ENCODE measurements at places on chromosomes 12 and 14.

- DNase-seq: no peak
Observed at GRCh38 chr14:37115406-37115805, 57.0 kb downstream of the SLC25A21 start.

- no peak for DNase-seq
Observed at GRCh38 chr14:22668417-22668816, 24.3 kb upstream of the OR6J1 start.

DNA sequence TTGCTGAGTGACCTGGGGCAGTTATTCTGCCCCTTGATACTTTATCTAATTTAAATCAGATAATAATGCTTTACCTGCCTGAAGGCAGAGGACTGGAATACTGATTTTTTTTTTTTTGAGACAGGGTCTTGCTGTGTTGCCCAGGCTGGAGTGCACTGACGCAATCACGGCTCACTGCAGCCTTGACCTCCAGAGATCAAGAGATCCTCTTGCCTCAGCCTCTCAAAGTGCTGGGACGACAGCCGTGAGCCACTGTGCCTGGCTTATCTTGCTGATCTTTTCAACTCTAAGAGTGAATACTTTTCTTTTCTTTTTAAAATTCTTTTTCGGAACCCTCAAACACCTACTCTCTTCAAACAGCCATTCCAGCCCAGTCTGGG is 699 bp upstream of the B4GALNT3 start:
- no peak for DNase-seq

- no peak for DNase-seq
Observed at GRCh38 chr14:34920339-34920738, 45.2 kb upstream of the BAZ1A start.

- DNase-seq: no peak
Observed at GRCh38 chr12:5391653-5392052, 40.3 kb upstream of the NTF3 start.

GRCh38 chr14:50936016-50936340 is 8.3 kb downstream of the PYGL start:
- DNase-seq: no peak

DNA sequence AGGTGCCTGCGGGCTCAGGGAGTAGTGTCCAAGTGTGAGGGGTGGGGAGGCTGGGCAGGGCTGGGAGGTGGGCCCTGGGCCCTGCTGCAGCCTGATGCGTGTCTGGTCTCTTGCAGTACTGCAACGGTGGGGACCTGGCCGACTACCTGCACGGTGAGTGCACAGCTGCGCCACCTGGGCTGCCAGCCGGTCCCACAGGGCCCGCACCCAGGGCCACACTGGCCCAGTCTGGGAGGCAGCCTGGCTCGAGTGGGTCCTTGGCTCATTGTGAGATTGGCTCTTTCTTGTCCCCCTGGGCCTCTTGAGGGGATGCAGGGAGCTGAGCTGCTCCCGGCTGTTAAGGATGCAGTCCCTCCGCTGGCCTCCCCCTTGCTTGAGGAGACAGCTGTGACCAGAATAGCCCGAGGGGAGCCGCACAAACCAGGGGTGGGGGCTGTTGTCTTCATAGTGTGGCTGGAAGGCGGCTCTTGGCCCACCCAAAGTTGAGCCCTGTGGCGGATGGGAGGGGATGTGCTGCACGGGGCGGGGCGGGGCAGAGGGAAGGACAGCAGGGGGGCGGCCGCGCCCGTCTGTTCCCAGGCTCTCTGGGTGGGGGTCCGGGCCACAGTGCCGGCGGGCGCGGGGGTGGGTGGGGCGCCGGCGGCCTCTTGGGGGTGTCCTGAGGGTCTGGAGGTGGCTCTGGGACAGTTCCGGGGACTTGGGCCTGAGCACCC is 13.1 kb downstream of the ULK1 start:
- no peak for DNase-seq

DNA sequence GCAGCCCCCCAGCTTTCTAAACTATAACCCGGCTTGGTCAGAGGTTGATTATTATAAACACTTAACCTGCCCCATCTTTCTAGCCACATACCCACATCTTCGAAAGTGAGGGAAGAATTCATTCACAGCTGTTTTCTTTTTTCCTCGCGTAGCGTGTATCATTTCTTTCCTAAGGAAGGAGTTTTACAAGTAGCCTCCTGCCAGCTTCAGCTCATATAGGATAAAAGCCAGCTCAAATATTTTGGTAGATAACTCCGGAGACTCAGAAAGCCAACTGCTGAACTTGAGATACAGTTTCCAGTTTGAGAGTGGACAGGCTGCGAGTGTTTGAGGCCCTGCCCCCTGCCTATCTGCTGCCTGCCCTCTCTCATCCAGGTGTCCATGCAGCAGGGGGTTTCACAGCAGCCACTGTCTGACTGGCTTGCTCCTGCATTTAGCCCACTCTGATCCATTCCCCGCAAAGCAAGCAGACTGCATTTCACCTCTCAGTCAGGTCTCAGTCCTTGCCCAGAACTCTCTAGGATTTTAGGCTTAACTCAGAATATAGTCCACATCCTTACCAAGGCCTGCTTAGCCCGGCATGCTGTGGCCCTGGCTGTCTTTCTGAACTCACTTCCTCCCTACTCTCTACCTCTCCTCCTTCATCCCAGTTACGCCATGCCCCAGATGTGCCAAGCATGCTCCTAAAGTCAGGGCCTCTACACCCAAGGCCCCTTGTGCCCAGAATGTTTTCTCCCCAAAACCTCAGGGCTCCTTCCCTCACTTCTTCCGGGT is 46.9 kb downstream of the EVL start:
- DNase-seq: no peak

GRCh38 chr12:70771581-70771980 is 134.4 kb upstream of the PTPRB start:
- no peak for DNase-seq

DNA sequence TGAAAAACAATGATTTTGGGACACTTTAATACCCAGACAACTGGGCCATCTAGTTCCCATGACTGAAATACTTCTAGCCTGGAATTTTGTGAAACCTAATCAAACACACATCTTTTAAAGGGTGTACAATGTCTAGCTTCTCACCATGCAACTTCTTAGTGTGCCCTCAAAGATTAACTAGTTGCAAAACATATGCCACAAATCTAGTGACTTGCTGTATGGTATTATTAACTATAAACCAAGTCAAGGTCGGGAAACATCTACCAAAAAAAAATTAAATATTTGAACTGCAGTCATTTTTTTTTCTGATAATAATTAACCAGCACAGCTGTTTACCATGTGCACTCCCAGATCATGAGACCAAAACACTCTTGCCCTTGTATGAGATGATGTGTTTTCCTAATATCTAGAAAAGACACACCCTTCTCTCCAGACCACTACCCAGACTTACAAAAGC is 171.8 kb upstream of the FOXN3 start:
- no peak for DNase-seq

- no peak for DNase-seq
Observed at GRCh38 chr12:43428088-43428600, 123.9 kb downstream of the ADAMTS20 start.

DNA sequence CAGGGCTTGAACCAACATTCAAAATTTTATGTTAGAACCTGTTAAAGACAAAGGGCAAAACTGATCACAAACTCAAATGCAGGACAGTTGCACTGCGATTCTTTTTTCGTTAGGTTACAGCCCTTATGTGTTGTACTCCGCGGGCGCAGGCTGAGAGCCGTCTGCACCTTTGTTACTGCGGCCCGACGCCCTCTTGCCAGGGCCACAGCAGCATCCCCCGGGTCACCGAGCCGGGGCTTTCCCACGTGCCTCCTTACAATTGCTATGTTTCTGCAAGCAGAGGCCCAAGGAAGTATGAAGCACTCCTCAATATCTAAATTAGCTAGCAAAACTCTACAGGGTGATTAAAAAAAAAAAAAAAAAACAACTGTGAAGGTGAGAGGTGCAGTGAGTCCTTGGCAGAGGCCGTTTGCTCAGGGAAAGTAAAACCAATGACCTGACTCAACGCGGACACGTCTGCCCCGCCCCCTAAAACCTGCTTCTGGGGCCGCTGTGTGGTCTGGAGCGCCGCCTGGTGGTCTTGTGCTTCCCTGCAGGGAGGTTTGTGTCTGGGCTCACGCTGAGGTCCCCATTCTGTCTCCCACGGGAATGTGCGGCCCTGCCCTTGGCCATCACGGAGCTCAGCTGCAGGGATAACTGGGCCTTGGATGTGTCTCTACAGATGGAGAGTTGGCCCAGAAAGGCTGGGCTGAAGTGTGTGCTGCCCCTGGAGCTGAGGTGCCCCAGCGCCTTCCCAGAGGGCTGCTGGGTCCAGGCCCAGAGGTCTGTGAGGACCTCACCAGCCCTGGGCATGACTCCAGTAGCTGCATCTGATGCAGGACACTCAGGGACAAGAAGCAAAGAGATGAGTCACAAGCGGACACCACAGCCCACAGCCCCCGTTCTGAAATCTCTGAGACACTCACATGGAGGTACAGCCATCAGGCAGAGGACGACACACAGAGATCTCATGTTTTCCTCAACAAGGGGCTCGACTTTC is 418.5 kb downstream of the TMEM121 start:
- DNase-seq: peak; percentile 57

GRCh38 chr12:60070552-60070951 is 474.7 kb downstream of the SLC16A7 start:
- no peak for DNase-seq

DNA sequence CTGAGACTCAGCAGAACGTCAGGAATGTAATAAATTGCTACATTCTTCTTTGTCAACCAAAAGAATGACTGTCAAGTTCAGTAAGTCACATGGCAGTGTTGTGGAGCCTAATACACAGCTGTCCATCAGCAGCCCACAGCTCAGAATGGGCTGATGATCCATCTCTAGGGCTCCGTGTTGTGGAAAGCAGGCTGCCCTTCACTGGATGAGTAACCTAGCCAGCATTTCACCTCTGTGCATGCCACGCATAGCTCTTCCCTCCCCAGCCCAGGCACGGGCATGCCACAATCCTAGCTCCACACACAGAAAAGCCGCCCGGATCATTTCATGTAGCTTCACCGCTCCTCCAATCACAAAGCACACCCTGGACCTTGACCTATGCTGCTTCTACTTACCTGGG is 878.0 kb upstream of the TMEM132C start:
- DNase-seq: peak; percentile 23

- no peak for DNase-seq
Observed at GRCh38 chr12:15777355-15778012, 11.7 kb downstream of the EPS8 start.

DNA sequence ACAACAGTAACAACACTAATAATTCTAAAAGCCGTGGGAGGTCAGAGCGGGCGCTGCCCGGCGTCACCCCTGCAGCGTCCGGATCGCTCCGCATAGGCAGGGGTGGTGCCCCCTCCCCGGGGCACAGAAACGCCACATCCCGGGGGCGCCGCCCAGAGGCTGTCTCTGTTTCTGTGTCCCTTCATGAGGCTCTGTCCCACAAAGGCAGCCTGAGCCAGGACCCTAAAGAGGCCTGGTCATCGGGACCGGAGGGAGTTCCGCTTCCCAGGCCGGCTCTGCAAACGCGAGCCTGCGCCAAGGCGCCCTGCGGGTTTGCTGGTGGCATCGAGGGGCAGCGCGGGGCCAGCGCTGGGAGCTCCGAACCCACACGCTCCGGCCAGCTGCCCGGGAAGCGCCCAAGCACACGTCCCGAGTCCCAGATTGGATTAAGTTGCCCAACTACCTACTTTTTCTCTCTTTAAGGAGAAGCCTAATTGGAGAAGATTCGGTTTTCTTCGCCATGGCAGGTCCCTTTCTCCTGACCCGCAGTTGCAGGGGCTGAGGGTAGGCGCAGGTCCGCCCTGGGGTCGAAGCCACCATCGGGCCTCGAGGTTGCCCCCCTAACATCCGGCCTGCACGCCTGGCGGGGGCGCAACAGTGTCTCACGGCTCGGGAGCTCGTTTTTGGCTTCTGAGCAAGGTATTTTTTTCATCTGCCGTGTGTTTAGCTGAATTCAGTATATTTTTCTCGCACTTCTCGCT is 421.7 kb downstream of the VRK1 start:
- no peak for DNase-seq

DNA sequence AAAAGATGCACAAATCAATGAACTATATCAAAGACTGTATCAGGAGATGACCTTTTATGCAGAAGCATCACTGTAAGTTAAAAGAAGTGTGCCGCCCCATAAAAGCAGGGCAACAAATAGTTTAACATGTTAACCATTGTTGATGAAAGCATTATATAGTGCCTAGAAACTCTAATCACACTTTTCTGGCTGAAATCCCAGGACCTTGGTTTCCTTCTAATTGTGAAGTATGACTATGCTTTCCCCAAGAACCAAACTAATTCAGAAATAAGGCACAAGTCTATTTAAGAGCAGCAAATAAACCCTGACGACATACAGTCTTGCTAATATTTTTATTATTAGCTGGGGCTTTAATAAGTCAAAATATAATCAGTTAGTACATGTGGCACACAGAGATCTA is 21.7 kb downstream of the RACGAP1 start:
- DNase-seq: no peak

DNA sequence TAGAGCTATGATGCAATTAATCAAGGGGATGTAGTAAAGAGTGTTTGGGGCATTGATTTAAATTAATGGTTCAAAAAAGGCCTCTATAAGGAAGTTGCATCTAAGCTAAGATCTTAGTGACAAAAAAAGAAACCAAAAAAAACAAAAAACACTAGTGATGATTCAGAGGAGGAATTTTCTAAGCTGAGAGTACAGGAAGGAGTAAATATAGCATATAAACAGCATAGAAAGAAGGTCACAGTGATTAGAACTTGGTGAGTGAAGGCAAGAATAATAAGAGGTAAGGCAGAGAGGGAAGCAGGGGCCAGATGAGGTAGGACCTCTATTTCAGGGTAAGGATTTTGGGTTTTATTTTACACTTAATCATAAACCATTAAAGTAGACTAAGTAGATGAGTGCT is 48.0 kb upstream of the PDZRN4 start:
- no peak for DNase-seq

GRCh38 chr12:32718926-32719325 is 36.8 kb downstream of the YARS2 start:
- DNase-seq: no peak

GRCh38 chr12:52788192-52788875 is 7.6 kb downstream of the KRT3 start:
- no peak for DNase-seq

DNA sequence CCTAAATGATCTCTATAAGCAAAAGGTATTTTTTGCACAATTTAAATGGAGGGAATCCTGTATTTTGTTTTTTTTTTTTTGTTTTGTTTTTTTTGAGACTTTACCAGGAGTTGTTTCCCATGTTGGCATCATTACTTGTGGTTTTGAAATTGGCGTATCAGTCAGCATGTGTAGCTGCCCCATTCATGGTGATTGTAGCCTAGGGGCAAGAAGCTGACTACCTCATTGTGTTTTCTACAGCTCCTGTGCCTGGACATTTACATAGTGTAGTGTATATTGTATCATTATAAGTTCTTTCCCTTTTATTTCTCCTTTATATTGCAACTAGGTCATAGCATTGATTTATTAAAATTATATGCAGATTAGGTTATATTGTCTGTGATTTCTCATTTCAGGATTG is 24.5 kb downstream of the SAMD4A start:
- DNase-seq: no peak

GRCh38 chr12:89528434-89528833 is 2.6 kb upstream of the POC1B start:
- DNase-seq: no peak

DNA sequence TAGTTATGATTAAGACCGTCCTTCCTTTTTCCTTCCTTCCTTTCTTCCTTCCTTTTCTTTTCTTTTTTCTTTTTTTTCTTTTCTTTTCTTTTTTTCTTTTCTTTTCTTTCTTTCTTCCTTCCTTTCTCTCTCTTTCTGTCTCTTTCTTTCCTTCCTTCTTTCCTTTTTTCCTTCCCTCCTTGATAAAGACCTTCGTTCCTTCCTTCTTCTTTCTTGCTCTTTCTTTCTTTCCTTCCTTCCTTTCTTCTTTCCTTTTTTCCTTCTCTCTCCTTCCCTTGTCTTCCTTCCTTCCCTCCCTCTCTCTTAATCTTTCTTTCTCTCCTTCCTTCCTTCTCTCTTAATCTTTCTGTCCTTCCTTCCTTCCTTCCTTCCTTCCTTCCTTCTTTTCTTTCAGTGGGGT is 130.9 kb downstream of the PAPOLA start:
- no peak for DNase-seq

Measured in H54 (cell line).